ENCODE measurements at places on chromosomes 5 and 9.

DNA sequence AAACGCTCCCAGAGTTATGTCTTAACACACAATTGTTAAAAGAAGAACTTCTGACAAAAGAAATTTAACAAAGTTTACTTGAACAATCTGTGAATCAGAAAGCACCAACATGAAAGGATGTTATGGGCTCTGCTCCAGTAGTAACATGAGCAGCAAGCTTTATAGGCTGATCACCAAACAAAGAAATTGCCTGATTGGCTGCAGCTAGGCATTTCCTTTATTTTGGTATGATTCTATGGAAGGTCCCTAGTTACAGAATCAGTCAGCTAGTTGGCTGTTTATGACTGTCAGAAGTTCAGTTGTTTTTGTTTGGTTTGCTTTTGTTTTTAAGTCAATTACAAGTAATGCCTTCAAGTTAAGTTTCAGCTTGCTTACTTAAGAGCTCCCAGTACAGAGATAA is 102.4 kb upstream of the SMC2 start:
- DNase-seq, result no peak

GRCh38 chr5:176870110-176870591 is 29.0 kb downstream of the HK3 start:
- DNase-seq, result no peak

DNA sequence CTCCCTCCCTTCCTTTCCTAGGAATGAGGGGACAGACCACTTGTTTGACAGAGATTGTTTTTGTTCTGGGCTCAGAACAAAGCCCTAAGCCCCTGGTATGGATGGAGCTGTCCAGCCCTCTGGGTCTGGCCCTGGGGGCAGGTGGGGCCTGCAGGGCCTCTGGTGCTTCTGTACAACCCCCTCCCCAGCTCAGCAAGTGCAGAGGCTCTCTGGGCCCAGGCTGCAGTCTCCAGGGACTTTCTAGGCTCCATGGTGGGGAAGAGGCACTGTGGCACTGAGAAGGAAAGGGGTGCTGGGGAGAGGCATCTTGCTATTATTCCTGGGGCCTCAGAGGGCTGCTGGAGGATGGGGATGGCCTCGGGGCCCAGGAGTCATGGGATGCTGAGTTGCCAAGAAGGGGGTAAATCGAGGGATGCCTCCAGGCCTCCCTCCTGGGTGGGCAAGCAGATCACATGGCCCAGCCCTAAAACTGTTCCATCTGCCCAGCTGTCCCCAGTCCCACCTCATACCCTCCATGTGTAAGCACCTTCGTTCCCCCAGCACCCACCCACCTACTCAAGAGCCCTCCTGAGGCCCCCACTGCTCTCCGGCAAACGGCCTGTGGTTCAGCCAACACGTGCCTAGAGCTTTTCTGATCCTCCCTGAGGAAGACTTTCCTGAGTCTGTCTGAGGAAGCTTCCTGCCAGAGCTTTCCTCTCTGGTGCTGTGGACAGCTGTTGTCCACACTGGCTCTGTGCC is 225.7 kb downstream of the CACNA1B start:
- no peak for DNase-seq

DNA sequence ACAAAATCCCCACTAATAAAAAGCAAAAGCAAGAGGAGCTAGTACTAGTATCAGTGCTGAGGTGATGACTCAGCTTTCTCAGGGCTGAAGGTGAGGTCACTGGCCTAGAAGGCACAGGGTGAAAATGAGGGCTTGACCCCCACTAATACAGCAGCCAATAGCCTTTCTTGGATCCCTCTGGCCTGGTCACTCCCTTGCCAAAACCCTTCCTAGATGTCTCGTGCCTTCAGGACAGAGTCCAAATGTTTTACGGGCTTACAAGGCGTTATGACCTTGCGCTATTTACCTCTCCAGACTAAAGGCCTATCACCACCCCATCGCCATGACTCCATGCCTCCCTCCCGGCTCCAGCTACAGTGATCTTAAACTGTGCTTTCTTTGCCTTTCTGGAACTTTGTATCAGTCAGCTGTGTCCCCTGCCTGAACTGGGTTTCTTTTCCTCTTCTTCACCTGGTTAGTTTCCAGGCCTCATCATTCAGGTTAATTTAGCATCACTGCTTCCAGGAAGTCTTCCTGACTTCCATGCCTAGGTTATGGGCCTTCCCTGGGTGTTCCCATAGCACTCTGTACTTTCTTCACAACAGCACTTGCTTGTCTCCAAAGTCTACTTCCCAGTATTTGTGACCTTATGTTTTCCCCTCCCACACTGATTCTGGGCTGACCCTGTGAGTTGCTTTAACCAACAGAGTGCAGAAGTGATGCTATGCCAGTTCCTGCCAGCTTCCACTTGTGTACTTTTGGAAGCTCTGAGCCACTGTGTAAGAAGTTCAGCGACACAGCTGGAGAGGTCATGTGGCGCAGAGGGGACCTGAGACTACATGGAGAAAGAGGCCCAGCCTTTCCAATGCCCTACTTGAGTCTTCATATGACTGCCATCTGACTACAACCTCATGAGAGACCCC is 4.2 kb upstream of the DELE1 start:
- no peak for DNase-seq

DNA sequence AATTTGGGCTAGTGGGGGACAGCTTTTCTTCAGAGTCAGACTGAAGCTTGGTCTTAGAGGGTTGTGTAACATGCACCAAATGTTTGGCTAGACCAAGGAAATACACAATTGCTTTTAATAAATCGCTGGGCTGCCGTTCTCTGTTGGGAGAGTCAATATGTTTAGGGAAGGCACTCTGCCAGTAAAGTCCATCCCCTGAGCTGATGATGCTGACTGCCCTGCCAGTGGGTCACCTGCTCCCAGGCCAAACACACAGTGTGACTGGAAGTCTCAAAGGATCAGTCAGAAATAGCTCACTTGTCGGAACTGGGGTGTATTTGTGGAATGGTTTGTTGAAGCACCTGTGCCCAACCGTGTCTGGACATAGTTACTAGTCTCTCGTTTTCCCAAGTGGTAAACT is 17.9 kb upstream of the ZNF474 start:
- DNase-seq, result no peak

DNA sequence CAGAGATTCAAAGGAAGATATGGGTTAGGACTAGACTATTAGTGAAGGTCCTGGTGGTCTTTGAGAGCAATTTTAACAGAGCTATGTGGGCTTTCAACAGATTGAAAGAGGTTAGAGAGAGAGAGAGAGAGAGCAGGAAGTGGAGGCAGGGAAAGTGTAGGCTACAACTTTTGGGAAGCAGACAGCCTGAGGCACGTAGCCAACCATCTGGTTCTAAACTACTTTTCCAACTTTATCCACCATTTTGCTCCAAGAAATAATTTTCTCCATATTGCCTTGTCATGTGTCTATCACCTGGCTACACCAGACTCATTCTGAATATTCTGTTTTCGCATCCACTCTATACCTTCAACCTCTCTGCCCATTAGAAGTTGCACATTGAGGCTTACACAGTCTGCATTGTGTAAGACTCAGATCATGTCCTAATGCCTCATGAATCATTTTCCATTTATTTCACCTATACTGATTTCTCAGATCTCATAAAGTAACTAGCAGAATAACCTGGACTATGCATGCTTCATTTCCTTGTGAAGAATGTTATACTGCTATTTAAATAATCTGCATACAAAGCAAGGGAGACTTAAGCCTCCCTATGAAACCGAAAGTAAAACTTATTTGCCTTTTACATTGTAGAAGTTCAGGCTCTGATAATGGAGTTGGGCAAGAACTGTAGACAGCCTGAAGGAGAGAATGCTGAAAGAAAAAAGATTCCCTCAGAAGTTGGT is 235.6 kb downstream of the ELAVL2 start:
- no peak for DNase-seq

- DNase-seq, result no peak
Measured at GRCh38 chr9:126016579-126017290, 269.6 kb downstream of the PBX3 start.

DNA sequence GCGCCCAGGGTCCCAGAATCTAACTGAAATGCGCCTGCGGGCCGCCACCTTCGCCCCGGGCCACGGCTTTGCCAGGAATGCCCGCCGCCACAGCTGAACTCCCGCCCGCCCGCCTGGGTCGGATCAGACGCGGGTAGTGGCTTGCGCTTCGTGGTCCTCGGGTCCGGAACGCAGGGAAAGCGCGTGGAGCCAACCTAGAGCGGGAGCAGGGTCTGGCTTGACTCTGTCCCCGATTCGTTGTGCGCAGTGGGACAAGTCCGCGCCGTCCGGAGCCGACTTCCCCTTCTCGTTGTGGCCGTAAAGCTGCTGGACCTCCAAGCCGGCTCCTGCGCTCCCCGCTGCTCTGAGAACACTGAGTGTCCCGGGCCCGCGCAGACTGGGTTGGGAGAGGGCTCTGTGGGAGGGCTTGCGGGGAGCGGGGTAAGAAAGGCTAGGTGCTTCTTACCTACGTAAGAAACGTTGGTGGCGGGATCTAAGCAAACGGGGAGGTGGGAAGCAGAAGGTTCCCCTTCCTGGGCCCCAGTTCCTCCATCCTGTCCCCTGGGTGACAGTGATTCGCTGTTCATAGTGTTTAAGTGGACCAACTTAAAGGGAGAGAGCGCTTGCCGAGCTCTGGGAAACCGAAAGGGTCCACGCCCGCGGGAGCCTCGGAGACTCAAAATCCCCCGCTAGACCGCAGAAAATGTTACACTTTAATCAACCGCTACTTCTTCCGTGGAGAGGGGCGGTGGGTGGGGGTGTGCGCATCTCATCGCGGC is 4.4 kb upstream of the FOXE1 start:
- DNase-seq, result no peak

DNA sequence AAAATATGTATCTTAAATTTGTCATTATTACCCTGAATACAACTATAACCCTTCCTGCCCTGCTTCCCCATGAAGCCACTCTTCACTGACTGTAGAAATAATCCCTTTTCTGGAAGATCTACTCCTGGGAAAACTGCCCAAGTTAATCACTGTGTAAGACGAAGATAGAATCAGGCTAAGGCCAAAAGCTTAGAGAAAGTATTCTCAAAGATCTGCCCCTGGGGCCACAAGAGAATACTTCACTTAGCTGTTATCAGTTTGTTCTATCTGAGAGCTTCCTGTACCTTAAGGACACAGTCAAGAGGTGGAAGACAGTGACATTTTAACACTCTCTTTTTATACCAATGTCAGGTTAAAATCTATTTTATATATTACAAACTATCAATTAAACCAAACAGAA is 33.8 kb downstream of the RNF145 start:
- DNase-seq, result no peak

Data from NCI-H1417 (cell line).